ENCODE measurements at places on chromosomes 2 and 18.

DNA sequence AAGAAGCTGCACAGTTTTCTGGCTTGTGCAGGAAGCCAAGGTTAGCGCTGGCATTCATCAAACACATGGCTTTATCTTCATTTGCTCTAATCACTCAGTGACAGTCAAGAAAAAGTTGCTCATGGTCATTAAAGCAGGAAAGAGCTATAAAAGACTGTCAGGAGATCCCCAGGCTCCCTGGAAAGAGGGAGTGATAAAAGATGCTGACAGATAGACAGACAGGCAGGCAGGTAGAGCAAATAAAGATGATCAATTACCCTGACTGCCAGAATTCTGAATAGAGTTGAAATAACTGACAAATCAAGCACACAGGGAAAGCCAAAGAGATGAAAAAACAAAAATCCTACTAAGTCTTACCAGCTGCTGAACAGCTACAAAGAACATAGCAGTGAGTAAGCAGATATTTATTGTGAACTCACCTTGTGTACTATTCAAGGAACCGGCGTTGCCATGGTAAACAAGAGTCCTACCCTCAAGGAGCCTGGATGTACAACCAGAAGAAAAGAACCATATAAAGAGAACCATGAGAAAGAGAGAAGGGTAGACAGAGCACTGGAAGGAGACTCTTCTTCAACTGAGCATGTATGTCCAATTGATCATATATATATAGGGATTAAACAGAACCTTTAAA lies 68.0 kb downstream of the RNF152 start:
- DNase-seq, result no peak

DNA sequence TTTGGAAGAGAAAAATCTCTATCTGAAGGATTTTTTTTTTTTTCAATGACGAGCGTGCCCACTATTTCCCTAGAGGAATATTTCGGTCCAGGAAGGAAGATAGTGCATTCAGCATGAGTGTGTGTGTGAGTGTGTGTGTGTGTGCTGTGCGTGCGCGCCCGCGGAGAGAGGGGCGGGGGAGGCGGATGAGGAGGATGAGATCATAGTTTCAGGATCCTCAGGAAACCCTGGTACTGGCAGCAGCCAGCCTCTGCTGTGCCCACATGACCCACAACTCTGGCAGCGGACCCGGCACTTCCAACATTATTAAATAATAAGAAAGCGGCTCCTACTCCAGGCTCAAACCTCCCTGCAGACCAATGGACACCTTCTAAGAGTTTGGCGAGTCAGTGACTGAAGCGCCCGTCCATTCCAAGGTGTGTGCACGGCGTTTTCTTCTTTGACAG lies 217.0 kb upstream of the DTNA start:
- DNase-seq, result peak; percentile 19

- DNase-seq, result no peak
Measured at GRCh38 chr2:96175951-96176350, 30.7 kb upstream of the DUSP2 start.

DNA sequence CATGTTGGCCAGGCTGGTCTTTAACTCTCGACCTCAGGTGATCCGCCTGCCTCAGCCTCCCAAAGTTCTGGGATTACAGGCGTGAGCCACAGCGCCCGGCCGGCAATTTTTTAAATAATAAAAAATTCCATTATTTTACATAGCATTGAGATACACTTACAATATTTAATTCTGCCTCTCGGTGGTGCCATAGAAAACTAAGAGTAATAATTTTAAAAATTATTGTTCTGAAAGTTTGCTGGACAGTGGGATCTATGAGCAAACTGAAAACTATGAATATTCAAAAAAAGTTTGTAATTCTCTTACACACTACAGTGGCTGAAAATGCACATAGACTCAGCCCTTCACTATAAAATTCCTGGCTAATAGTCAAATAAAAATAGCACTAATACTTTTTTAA lies 90.9 kb upstream of the STON1 start:
- DNase-seq, result no peak

DNA sequence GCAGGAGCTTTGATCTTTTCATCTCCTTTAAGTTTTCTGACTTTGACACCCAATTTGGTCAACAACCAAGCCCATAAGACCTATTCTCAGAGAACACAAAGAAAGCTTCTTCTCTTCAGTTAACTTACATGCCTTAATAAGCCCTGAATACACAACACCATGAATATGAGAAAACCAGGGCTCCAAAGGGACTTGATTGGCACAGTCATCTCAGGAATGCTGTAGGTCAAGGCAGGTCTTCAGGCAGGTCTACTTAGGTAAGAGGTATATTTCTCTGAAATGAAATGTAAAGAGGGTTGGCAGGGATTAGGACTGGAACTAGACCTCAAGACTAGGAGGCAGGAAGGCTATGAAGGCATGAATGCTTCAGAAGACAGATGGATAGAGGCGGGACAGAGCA lies 24.4 kb upstream of the EIF2AK3 start:
- no peak for DNase-seq

DNA sequence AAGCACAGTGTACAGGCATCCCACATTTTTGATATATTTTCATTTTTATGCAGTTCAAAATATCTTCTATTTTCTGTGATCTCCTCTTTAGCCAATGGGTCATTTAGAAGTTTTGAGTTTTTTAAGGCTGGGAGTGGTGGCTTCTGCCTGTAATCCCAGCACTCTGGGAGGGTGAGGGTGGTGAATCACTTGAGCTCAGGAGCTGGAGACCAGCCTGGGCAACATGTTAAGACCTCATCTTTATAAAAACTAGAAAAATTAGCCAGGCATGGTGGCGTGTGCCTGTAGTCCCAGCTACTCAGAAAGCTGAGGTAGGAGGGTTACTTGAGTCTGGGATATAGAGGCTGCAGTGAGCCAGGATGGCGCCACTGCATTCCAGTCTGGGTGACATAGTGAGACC lies 17.8 kb downstream of the UBR3 start:
- no peak for DNase-seq
